Stomach (tissue), 19 donors: ENCODE measurements at places on chromosomes 2 and 18. TPM values are rescaled to one million over a fixed set of nuclear protein-coding genes. Genes with fewer than 3 reads are reported as not detected.

GCFC2 gene
- total RNA-seq: 112 TPM

- DNase-seq: no peak
Observed at GRCh38 chr2:6524691-6525474, 340.8 kb downstream of the CMPK2 start.

GAL3ST2 gene
- total RNA-seq: not detected

PID1 gene
- 17.7 TPM for total RNA-seq

GRCh38 chr2:191087311-191087710 lies 63.5 kb downstream of the STAT4 start:
- no peak for DNase-seq

DNA sequence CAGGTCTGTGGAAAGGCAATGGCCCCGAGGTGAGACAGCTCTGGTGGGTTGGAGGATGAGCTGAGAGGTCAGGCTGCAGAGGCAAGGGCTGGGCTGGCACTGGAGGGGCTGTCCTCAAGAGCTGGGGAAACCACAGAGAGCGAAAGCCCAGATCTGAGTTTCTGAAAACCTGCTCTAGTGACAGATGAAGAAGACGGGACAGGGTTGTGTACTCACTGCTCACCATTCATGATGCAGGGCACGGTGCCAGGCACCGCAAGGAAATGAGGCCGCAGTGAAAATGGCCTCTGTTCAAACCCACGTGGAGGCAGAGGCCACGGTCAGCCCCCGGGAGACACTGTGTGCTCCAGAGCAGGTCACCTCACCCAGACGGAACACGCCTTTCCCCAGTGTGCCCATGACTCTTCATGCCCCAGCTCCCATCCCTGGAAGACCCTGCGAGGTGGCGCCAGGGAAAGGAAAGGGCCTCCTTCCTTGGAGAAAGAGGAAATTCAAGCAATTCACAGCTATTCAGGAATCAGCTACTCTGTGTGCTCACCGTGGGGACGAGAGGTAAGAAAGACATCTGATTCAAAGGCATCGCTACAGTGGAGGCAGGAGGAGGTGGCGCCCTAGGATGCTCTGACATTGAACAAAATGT lies 24.3 kb upstream of the ID2 start:
- no peak for DNase-seq

POTEI gene
- total RNA-seq: 22.3 TPM

- DNase-seq: no peak
Observed at GRCh38 chr2:147428120-147428747, 416.6 kb upstream of the ACVR2A start.

GRCh38 chr18:24168496-24168895 lies 29.6 kb downstream of the CABYR start:
- no peak for DNase-seq

DNA sequence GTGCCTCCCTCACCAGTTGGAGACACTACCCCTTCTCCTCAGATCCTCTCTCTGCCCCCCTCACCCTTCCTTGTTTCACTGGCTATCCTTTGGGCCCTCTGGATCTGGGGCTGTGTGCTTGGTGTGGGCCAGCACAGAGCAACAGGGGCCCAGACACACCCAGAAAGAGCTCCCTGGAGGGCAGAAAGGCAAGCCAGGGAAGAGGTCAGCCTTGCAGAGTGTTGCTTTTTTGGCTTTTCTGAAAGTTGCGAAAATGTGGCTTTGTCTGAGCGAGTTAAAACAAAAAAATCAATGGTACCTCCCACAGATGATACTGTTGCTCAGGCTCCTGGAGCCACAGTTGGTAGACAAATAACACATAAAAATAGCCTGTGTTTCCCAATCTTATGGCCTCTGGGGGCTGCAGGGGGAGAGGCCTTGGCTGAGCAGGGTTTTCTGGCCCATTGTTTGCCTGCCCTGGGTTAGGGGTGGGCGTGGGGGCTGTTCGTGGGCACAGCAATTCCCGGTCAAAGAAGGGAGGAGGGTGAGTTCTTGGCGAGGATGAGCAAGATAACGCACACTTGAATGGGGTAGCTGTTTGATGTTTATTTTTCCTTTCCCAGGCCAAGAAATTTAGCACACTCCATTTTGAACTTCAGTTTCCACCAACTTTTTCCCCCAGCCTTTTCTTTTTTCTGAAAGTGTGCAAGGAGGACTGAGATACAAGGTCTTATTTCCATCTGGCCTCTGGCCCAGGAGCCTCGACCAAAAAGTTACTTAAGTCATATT lies 167.0 kb upstream of the HAAO start:
- DNase-seq: no peak

METTL4 gene
- total RNA-seq: 17.1 TPM

DNA sequence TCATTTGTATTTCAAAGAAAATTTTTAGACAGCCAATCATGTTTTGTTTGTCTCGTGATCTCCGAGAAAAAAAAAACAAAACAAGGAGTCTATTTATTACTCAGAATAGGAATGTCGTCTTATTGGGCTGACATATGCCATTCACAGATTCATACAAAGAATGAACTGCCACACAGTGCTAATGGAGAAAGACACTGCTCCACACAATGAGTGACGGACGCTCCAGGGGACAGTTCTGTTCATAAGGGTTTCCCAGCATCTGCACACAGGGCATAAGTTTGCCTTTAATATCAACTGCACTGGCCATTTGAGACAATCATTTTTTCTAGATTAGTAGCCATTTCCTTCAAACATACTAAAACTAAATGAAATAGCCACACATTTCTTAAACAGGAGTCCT lies 3.4 kb downstream of the SERTAD2 start:
- no peak for DNase-seq

- no peak for DNase-seq
Observed at GRCh38 chr2:202022755-202023154, 10.9 kb upstream of the FZD7 start.

GRCh38 chr2:172447811-172448493 lies 20.6 kb downstream of the ITGA6 start:
- DNase-seq: no peak

DNA sequence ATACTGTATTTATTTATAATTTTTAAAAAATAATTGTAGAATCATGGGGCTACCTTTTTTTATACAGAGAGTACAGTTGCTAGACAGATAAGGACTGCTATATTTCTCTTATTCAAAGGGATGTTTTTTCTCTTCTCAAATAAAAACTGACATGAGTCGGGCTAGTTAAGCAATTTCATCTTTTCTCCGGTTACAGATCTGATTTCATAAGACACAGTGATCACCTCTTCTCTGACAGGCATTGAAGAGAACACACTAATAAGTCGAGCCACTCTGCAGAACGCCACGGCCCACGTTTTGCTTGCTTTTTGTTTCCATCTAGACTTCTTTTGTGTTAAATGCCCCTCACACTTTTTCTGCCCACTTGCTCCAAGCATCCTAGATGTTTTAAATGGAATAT lies 85.4 kb downstream of the HNRNPLL start:
- no peak for DNase-seq

- DNase-seq: no peak
Observed at GRCh38 chr2:212712466-212712865, 173.9 kb upstream of the ERBB4 start.

LONRF2 gene
- 32.1 TPM for total RNA-seq

BOD1L2 gene
- total RNA-seq: not detected
